Motor neuron (in vitro differentiated cells): ENCODE measurements at places on chromosomes 16 and 17. TPM values are rescaled to one million over a fixed set of nuclear protein-coding genes. Genes with fewer than 3 reads are reported as not detected.

SRCIN1 gene
- 15.1 and 17.5 TPM in 2 replicates for total RNA-seq

OR3A2 gene
- not detected in 2 replicates for total RNA-seq

PDIA2 gene
- total RNA-seq = 8.9 and 10.6 TPM in 2 replicates

METTL23 gene
- total RNA-seq = 37.0 and 47.0 TPM in 2 replicates
